ENCODE measurements at places on chromosomes 7 and 10.

DNA sequence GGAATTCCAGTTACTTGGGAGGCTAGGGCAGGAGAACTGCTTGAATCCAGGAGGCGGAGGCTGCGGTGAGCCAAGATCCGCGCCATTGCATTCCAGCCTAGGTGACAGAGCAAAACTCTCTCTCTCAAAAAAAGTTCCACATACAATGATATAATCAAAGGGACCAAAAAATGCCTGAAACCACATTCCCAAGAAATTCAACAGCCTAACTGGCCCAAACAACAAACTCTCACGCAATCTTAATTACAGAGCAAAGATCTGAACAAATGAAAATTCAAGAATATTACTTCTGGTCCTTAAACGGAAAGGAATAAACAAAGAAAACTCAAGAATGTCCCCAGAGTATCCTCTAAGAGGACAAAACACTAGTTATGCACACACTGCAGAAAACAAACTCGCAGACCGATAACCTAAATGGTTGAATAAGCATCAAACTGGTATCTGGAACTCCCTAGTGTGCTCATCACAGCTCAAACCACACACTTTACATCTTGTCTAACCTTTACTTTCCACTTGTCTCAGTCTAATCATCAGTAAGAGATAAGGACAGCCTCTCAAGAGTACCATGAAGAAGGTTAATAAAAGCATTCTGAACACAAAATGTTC is 3.7 kb downstream of the OGA start:
- DNase-seq, result peak; percentile 40

GRCh38 chr7:43211693-43212092 is 99.2 kb downstream of the HECW1 start:
- no peak for DNase-seq

- DNase-seq, result no peak
Measured at GRCh38 chr7:99201027-99201426, 6.9 kb downstream of the KPNA7 start.

- DNase-seq, result no peak
Measured at GRCh38 chr7:68576366-68576765, 1021.9 kb upstream of the AUTS2 start.

- no peak for DNase-seq
Measured at GRCh38 chr7:86785641-86786040, 141.9 kb downstream of the GRM3 start.

- DNase-seq, result no peak
Measured at GRCh38 chr7:13416071-13416470, 573.4 kb downstream of the ETV1 start.

- no peak for DNase-seq
Measured at GRCh38 chr10:72567889-72568640, 57.8 kb downstream of the MICU1 start.

DNA sequence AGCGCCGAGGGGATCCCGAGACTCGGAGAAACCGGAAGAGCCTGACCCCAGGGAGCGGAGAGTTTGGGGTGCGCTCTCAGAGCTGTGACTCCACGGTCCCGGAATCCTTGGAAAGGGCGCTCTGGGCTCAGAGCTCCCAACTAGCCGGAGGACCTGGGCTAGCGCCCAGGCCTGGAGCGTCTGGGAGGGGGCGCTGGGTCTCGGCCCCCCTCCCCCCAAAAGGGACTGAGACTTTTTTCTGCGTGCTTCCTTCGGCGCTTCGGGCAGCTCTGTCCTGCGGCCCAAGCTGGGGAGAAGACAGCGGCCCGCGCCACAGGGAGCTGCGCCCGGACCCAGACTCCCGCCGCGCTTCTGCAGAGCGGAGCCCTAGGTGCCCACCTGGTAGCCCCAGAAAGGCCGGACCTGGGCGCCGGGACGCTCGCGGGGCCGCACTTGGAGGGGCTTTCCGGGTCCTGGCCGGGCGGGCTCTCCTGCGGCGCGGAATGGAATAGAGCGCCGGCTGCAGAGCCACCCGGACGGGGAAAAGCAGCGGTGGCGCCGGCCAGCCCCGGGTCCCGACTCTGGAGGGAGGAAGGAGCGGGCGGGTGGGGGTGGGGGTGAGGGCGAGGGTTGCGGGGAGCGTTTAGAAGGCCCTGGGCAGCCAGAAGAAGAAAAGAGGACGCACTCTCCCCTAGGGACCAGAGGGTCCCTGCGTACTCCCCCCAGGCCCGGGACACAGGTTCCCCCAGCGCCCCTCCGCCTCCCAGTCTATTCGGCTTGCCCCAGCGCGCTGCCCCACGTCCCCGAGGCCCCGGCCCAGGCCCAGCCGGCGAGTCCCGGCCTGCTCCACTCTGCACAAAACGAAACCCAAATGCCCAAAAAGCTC is 4.7 kb downstream of the ZNF503 start:
- no peak for DNase-seq

DNA sequence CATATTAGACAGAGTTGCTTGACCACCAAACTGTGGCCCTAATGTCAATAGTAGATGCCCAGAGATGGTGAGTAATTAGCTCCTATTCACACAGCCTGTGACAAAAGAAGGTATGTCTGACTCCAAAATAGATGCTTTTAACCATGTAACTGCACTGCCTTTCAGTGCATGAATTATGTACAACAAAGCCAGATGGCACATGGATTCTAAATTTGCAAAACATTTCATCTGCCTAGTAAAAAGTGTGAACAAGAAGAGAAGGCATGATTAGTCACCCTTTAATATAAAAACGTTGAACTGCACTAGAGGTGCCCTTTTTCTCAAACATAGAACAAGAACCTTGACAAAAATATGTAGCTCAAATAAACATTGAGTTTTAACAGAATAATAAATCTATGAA is 35.5 kb upstream of the PTPRZ1 start:
- no peak for DNase-seq

- DNase-seq, result no peak
Measured at GRCh38 chr7:78165454-78165853, 366.9 kb downstream of the PHTF2 start.

- no peak for DNase-seq
Measured at GRCh38 chr10:70761727-70762350, 23.3 kb downstream of the TBATA start.

GRCh38 chr7:157824011-157824818 is 487.4 kb downstream of the DNAJB6 start:
- no peak for DNase-seq

GRCh38 chr7:134991469-134992339 is 5.4 kb downstream of the AGBL3 start:
- no peak for DNase-seq

DNA sequence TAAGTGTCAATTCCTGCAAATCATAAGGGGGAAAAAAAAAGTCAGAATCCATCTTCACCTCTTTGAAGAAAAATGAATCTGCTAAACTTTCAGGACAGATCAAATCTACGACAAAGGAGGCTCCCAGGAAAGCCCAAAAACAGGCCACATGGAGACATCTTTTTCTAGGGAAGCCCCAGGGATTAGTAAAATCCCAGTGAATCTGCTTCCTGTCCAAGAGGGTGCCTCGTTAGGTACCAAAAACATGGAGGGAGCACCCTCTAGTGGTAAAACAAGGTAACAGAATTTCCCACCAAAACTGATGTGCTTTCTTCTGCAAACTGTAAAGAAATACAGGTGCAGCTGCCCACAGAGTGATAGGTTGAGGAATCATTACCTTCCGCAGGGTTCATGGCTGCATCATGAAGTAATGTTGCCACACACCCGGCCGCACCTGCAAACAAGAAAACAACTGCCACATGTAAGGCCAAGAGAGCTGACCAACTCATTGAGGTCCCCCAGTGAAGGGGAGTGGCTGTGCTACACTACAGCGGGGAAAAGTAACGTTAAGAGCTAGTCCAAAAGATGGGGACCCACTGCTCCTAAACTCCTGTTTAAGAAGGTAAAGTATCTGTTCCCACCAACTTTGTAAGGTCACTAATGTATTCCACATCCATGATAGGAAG is 7.9 kb downstream of the SLC25A28 start:
- peak; percentile 68 for DNase-seq

All from CD4-positive, alpha-beta T cell treated with Interleukin-2 at 100 ng/mL for 4 hours (primary cell).